ENCODE measurements at places on chromosomes 6 and 20.

- DNase-seq = peak; percentile 18
Observed at GRCh38 chr6:30686009-30686907, at the start of gene PPP1R18. Gene PPP1R18 (minus strand): TSS chr6:30686645. CDS start chr6:30686018, 627 bp downstream.

DNA sequence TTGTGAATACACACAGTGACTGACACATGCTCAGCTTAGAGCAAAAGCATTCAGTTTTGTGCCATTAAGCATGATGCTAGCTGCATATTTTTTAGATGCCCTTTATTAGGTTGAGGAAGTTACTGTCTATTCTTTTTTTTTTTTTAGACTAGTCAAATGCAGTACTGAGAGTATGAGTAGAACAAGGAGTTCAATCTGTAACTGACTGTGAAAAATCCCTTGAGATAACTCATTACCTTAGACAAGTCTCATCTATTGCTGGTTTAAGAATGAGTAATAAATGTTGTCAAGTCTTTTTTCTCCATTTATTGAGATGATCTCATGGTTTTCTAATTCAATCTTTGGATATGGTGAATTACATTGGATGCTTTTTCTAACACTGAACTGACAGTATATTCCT lies 23.2 kb downstream of the AHI1 start:
- no peak for DNase-seq

GRCh38 chr6:46684771-46685170 lies 2.9 kb upstream of the TDRD6 start:
- no peak for DNase-seq

DNA sequence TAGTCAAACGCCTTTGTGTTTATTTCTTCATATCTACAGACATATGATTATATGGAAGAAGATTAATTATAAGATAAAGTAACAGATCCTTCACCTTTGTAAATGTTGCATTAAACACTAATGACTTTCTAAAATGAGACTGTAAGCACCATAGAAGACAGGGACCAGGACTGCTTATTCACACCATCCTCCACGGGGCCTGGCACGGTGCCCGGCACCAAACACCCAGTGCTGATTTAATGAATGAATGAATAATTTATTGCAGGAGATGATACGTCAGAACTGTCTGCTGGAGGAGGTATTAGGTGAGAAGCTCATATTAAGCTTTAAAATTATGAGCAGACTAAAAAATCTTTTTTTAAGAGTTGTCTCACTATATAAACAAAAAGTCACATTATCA lies 88.3 kb downstream of the SLX4IP start:
- DNase-seq = peak; percentile 37

GRCh38 chr6:11552442-11552841 lies 14.9 kb downstream of the TMEM170B start:
- no peak for DNase-seq

DNA sequence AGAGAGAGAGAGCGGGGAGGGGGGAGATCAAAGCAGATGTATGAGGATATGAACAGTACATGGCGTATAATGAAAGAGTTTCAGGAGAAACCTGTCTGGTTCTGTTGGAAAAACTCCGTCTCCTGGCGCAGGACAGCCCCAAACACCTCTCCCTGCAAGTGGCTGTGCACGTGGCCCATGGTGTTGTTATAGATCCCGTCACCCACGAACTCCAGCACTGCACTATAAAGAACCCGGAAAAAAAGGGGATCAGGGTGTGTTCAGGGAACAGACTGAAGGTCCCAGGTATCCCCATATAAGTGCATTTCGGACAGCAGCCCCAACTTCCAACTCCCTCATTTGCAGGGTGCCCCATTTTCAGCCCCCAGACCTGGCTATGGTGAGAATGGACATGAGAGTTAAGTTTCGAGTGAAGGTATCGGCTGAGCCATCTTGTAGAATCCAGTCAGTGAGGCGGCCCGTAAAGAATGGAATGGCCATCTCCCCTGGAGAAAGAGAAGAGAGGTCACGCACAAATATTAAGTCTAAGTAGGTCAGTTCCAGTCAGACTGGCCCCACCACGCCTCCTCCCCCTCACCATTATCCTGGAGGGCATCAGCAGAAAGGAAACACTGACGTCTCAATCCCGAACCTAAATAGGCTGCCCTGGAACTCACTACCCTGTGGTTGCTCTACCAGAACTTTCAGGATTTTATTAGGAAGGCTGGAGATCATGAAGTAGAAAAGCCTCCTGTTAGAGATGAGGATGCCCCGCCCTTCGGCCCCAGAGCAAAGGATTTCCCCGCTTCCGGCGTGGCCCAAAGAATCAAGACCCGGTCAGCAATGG lies 1.3 kb downstream of the TAP1 start:
- no peak for DNase-seq

DNA sequence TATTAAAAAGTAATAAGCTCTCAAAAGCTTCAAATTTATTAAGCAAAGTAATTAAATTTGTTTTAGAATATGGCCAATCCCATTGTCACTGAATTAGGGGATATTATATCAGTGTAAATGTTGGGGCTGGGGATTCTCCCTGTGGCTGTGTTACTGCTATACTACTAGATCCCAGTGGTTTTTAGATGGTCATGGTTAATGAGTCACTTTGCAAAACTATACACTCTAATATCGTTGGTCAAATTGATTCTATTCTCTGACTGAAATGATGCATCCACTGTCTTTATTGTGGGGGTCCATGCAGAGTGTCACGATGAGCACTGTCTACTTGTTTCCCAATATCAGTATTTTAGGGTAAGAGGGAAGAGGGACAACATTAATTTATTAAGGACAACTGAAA lies 336.9 kb upstream of the PREP start:
- no peak for DNase-seq

DNA sequence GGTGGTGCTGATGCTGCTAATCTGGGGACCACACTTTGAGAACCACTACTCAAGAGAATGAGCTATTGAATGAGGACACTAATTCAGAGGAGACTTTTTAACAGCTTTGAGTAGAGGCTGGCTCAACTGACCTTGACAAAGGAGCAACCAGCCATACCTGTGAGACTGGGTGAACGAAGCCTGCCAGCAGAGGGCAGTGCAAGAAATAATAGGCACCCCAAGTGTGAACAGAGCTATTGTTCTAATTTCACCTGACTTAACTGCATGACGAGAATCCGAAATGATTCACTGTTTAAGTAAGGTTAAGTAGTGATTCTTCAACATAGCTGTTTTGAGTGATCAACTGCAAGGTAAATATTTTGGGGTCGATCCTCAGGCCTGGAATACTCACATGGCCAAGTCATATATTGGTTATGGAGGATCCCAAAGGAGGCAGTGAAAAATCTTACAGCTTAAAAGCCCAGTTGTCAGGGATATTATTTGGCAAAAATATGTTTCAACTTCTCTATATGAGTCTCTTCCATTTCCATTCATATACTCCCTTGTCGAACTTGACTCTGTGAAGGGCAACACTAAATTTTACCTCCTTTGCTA lies 550.5 kb upstream of the MARCKS start:
- peak; percentile 25 for DNase-seq

- no peak for DNase-seq
Observed at GRCh38 chr6:88361298-88361697, 195.2 kb upstream of the CNR1 start.

- DNase-seq = no peak
Observed at GRCh38 chr6:36098253-36098919, 31.9 kb upstream of the MAPK13 start.

GRCh38 chr20:4383961-4384360 lies 337.7 kb upstream of the PRND start:
- DNase-seq = no peak

DNA sequence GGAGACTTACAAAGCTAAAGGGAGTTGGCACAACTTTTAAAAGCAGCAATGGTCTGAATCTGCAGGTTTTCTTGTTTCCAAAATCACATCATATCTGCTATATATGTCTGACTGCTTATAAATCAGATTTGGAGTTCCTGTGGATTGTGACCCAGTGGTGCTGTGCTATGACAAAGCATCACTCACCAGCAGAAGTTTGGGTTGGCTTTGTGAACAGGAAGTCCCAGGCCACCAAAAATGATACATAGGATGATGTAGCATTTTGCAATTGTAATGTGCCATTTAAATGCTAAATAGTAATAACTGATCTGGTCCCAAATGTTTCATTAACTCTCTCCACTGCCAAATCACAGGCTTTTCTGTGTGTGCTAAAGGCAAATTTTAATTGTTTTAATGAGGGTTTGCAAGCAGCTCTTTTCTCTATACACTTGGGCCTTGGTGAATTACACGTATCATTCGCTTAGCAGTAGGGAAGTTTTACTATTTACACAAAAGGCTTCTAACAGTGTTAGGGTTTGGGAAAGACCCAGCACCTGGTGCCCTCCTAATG lies 60.8 kb downstream of the SYNDIG1 start:
- no peak for DNase-seq

DNA sequence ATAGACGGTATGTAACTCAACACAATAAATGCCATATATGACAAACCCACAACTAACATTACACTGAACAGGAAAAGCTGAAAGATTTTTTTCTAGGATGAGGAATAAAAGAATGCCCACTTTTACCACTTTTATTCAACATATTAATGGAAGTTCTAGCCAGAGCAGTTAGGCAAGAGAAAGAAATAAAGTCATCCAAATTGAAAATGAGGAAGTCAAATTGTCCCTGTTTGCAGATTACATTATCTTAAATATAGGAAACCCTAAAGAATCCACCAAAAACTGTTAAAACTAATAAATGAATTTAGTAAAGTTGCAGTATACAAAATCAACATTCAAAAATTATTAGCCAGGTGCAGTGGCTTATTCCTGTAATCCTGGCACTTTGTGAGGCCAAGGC lies 24.6 kb upstream of the ADGB start:
- DNase-seq = no peak

- DNase-seq = peak; percentile 38
Observed at GRCh38 chr6:3751730-3752530, 417 bp upstream of the PXDC1 start.

- no peak for DNase-seq
Observed at GRCh38 chr6:167719920-167720319, 106.8 kb upstream of the AFDN start.

DNA sequence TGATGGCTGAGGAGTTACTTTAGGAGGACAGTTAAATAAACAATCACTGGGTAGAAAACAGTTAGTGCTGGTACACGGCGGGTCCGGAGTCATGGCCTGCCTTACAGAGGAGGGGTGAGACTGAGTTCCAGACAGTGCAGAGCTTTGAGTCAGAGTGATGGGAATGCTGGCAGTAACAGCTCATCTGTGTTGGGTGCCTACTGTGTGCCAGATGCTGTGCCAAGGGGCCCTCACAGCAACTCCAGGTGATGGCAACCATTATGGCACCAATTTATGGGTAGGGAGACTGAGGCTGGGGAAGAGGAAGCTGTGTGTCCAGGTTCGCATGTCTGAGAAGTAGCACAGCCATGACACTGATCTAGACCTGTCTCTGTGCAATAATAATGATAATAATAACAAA lies 132.6 kb downstream of the CEBPB start:
- DNase-seq = no peak

DNA sequence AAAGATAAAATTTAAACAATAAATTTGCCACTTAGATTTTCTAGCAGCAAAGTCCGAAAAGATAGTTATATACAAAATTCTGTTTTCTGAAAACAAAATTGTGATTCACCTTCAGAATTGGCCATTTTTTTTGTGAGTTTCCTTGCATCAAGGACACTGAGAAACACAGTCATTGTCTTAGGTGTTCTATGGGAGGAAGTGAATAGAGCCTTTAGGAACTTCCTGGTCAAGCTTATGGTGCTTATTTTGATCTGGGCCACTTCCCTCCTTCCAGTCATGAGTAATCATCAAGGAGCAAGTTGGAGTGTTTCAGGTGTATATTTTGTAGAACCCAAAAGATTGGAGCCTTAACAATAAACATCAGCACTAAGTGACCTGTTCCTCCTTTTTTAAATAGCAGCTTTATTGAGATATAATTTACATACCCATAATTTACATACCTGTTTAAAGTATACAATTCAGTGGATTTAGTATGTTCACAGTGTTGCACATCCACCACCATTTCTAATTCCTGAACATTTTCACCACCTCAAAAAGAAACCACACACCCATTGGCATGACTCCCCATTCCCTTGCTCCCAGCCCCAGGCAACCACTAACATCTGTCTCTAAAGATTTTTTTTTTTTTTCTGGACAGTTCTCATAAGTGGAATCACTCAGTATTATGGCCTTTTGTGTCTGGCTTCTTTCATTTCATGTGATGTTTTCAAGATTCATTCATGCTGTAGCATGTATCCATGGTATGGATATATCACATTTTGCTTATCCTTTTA lies 17.6 kb downstream of the TMEM74B start:
- DNase-seq = no peak

- no peak for DNase-seq
Observed at GRCh38 chr20:48267860-48268633, 482.8 kb upstream of the SULF2 start.

DNA sequence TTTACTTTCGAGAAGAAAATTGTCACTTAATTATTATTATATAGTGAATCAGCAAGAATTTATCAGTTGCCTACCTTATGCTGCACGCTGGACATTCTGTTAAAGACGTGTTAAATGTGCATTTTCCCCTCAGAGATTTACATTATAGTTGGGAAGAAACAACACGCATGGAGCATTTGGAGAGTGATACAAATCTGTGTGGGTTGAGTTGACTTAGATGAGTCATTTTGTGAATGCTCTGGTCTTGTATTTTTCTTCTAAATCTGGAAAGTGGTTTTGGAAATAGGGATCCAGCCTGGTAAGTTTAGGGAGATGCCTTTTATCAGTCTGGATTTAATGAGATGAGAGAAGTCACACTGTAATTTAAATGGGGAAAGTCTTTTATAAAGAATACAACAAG lies 24.0 kb upstream of the SMIM26 start:
- DNase-seq = no peak

DNA sequence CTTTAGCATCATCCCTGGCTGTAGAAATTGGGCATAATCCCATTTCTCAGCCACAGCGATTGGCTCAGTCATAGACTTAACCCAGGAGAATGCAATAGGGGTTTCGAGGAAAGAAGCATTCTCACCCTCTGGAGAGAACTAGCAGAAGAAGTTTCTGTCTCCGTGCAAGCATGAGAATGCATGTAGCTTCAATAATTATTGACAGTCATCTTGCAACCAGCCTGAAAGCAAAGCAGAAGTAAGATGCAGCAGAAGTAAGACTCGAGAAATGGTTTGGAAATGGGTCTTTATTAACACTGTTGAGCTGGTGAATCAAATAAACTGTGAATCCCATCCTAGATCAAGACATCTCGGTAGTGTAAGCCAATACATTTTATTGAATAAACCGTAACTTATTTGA lies 828.8 kb upstream of the GJE1 start:
- no peak for DNase-seq

DNA sequence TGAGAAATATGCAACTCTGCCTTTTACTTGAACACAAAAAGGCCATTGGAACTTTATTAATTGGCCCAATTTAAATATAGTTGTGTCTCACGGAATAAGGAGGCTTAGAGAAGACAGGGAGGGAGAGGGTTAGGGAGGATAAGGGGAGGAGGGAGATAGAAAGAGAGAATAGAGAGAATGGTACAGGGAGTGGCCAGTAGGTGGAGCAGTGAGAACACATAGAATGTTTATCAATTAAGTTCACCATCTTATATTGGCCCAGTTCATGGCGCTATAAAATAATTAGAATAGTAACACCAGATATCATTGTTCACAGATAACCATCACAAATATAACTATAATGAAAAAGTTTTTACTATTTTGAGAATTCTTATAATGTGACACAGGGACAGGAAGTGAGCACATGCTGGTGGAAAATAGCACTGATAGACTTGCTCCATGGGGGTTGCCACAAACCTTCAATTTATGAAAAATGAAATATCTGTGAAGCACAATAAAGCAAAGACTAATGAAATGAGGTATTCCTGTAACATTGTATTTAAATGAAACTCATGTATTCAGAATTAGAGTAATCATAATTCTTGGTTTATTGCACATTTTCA lies 374.1 kb upstream of the MANEA start:
- peak; percentile 69 for DNase-seq
